ENCODE measurements at places on chromosomes 13 and 19. TPM values are rescaled to one million over a fixed set of nuclear protein-coding genes. Genes with fewer than 3 reads are reported as not detected.

WDR88 gene
- not detected for total RNA-seq

MLLT1 gene
- total RNA-seq, result 35.0 TPM

- DNase-seq, result peak; percentile 75
Observed at GRCh38 chr13:102591988-102592781, 4.6 kb upstream of the TPP2 start.

DNA sequence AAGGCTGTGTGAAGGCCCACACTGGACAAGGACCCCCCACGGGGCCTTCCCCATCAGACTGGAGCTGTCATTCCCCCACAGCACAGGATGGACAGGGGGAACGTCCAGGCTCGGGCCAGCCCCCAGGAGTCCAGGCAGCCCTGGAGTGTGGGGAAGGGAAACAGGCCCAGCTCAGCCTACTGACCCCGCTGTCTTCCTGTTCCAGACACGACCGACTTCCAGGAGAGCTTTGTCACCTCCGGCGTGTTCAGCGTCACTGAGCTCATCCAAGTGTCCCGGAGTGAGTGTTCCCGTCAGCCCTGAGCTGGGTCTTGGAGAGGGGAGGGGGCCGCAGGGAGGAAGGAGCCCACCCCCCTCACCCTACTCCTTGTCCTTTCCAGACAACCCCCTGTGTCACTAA is 47.0 kb downstream of the SMIM24 start:
- DNase-seq, result no peak

GRCh38 chr13:21009036-21009435 is 52.4 kb downstream of the LATS2 start:
- no peak for DNase-seq

Data from thyroid gland (tissue), 4 donors.